Nucleus accumbens (tissue), 56 donors: ENCODE measurements at places on chromosomes 4 and X.

- DNase-seq = no peak
Measured at GRCh38 chr4:84719115-84719514, 136.2 kb downstream of the CDS1 start.

- peak; percentile 9 for DNase-seq
Measured at GRCh38 chr4:170089274-170089667, 485 bp downstream of the AADAT start.

GRCh38 chr4:174119051-174119450, 164.4 kb downstream of the FBXO8 start:
- DNase-seq = no peak

DNA sequence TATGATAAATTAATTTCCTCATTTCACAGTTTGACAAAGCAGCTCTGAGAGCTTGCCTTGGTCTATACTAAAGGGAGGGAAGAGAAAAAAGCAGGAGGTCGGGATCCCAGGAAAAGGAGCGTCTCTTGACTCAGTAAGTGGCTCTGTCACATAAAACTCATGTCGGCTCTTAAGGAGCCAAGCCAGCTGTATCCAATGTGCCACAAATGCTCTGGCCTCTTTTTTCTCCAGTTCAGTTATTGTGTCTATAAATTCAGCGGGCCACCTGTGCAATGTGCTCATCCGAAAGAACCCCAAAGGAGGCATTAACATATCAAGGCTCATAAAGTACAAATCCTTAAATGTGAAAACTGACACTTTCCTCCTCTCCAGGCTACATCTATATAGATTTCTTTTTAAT, 337.7 kb upstream of the FAM241A start:
- no peak for DNase-seq

DNA sequence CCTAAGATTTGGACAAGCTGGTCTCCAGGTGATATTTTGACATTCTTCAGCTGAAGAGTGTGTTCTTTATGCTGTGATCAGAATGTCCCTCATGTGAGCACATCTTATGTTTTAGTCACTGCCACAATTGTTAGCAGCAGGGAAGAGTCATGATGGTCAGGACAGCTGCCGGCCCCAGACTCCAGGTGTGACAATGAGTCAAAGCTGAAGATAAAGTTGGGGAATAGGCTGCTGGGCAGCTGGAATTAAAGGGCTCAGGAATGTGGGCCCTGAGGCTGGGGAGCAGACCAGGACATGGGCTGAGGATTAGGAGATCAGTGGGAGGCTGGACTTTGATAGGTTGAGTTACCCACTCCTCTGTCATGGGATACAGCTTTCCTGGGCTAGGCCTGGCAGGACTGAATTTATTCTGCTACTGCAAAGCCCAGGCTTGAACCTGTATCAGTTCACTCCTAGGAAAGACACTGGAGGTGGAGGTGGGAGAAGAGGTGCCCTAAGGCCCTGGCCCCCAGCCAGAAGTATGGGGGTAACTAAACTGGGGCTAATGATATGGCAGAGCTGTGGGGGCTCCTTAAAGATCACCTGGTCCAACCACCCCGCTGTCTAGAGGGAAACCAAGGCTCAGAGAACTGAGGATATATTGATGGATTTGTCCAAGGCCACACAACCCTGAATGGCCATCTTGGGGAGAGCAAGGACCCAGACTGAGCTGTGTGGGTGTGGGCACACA, 119.5 kb downstream of the PJA1 start:
- DNase-seq = no peak
